Right ventricle myocardium superior (tissue), 1 donor: ENCODE measurements at places on chromosomes 16 and 17. TPM values are rescaled to one million over a fixed set of nuclear protein-coding genes. Genes with fewer than 3 reads are reported as not detected.

- no peak for DNase-seq
Measured at GRCh38 chr17:43891851-43892646, 15.3 kb downstream of the MPP2 start.

- DNase-seq: no peak
Measured at GRCh38 chr16:82322177-82322576, 152.2 kb upstream of the MPHOSPH6 start.

DNA sequence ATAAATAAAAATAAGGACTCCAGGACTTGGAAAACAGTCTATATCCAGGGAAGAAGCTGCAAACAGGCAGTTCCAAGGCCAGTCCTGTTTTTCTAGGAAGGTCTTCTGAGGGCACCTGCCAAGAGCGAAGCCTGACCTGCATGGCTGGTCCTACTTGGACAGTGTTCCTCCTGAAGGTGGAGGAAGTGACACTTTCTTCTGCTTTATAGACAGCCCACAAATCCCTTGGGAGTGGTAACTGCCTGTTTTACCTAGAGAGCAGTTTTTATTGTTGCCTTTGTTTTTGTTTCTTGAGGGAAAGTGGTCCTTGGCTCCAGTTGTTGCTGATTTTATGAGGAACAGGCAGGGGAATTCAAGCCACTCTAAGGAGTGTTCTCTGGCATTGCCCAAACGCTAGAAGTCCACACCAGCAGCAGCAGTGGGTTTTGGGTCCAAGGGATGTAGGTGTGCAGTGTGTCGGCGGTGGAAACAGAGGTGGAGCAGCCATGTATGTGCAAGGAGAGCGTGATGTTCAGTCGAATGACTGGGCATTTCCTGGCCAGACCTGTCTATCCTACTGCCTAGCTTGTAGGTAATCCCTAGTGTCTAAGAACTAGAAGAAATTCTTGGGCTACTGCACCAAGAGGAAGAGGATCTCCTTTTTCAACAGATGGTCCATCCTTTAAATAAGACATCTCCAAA lies 35.3 kb downstream of the LDHD start:
- DNase-seq: no peak

ITGA2B gene
- 0.62 TPM for total RNA-seq

DNA sequence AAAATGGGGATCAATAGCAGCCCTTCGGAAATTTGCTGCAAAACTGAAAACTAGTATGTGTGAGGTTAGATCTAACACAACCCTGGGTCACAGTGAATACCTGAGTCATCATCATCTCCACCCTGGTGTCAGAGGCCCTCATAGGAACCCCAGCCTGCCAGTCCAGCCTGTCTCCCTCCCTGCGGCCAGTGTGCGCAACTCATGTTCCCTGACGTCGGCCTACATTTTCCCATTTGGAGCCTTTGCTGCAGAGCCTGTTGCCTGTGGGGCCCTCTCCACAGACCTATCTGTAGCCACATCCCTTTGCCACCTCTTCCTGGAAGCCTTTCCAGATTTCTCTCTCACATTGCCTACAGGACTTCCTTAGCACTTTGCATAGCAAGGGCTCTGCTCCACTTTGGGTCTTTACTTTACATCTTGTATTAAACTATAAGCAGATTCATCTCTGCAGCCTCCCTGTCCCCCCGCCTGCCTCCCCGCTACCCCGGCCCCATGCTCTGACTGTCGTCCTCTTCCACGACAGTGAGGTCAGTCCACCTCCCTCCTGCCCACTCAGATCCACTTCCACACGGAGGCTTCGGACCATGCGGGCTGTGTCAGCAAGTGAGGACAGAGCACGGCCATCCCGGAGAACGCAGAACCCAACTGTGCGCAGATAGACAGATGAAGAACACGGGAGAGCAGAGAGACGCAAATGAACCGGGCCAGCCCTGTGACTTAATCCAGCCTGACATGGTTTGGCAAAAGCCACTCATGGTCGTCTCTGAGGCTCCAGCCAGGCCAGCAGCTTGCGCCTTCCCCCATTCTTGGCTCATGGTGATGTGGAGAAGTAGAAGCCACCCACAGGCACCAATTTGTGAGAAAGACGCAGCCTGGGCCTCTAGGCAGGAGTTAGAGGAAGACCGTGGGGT lies 31.0 kb downstream of the NGFR start:
- DNase-seq: peak; percentile 74

DNA sequence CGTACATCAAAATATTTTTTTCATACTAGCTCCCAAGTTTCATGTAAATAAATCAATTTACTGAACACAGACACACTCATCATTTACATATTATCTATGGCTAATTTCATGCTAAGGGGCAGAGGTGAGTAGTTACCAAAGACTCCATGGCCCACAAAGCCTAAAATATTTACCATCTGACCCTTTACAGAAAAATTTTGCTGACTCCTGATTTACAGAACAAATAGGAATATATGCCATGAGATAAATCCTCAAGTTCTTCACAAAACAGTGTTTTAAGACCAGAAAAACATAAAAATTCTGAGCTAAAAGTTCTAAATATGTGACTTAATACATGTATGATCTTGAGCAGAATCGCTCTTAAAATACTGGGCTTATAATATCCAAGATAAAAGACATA lies 36.6 kb upstream of the PHLPP2 start:
- DNase-seq: no peak

TEKT1 gene
- total RNA-seq: not detected

DNA sequence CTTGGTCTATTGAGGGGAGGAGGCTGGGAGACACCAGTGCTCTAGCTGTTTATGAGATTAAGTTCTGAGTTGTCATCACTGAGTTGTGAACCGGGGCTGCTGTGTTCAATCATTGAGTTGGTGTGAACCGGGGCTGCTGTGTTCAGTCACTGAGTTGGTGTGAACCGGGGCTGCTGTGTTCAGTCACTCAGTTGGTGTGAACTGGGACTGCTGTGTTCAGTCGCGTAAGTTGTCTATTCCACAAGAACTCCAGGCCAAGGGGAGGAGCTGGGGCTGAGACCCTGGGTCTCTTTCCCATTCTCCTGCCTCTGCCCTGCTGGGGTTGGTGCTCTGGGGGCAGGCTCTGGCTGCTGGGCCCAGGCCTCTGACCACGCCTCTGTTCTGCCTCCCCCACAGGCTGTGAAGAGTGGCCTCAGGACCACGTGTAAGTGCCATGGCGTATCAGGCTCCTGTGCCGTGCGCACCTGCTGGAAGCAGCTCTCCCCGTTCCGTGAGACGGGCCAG lies 24.5 kb downstream of the WNT9B start:
- DNase-seq: no peak

- no peak for DNase-seq
Measured at GRCh38 chr16:61813339-61813738, 222.9 kb downstream of the CDH8 start.

DNA sequence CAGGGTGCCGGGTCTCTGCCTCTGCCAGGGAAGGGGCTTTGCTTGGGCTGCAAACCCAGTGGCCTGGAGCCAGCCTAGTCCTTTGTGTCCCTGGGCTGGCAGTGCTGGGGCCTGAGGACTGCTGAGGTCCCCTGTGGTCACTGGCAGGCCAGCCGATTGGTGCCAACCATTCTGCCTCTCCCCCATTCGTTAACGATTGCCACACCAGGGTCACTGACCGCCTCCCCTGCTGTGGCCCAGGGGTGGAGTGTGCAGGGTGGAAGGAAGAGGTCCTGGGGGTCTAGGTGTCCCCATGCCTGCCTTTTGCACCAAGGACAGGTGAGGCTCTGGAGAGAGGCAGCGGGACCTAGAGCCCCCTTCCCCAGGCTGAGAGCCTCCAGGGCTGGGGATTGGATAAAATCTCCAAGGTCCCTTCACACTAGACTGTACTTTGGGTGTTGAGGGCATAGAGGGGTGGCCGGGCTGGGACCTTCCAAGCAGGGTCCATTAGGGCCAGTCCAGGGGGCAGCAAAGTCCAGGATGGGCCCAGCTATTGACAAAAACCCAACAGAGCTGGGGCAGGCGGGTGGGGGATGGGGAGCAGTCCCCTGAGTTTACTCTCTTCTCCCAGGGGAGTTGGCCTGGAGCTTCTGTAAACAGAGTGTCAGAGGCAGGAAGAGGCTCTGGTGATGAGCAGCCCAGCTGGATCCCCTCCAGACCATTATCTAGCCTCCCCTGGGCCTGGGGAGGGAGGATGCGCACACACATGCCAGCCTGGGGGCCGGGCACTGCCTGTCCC lies 1.1 kb downstream of the VASN start:
- DNase-seq: no peak

GRCh38 chr16:29789775-29790182 lies 772 bp upstream of the KIF22 start:
- DNase-seq: no peak

GPR142 gene
- not detected for total RNA-seq

GRCh38 chr16:907842-908241 lies 62.9 kb downstream of the LMF1 start:
- DNase-seq: peak; percentile 23

DNA sequence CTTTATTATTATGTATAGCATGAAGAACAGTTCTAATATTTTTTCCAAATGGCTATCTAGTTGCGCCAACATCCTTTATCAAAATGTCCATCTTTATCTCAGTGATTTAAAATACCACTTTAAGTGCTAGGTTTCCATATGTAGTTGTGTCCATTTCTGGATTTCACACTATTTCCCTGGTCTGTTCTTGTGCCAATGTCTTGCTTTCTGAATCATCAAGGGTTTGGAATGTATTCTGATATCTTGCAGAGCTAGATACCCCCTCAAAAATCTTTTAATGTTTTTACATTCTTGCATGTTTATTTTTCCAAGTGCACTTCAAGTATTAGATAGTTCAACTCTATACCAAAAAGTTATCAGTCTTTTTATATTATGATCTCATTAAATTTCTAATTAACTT lies 14.3 kb downstream of the MBTD1 start:
- no peak for DNase-seq

- DNase-seq: peak; percentile 48
Measured at GRCh38 chr17:68910251-68910705, 44.9 kb downstream of the ABCA8 start.

DNA sequence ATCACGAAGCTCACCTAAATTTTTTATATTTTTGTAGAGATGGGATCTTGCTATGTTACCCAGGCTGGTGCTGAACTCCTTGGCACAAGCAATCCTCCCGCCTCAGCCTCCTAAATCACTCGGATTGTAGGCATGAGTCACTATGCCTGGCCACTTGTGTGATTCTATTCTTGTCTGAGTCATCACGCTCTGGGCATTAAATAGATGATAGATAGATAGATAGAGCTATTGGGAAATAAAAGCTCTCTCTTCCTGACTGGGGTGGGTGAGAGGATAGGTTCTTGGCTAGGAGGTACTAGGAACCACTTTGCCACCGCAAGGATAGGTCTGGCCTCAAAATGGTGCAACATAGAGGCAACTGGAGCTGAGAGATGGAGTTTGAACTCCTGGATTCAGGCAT lies 21.4 kb upstream of the CACNG3 start:
- DNase-seq: no peak

NEUROD2 gene
- not detected for total RNA-seq

- DNase-seq: no peak
Measured at GRCh38 chr17:59899099-59899498, 6.2 kb downstream of the RPS6KB1 start.

SYNGR3 gene
- 0.32 TPM for total RNA-seq

- no peak for DNase-seq
Measured at GRCh38 chr16:83842291-83842690, 34.5 kb downstream of the HSBP1 start.

GRCh38 chr16:12917653-12918052 lies 16.3 kb downstream of the SHISA9 start:
- no peak for DNase-seq

DNA sequence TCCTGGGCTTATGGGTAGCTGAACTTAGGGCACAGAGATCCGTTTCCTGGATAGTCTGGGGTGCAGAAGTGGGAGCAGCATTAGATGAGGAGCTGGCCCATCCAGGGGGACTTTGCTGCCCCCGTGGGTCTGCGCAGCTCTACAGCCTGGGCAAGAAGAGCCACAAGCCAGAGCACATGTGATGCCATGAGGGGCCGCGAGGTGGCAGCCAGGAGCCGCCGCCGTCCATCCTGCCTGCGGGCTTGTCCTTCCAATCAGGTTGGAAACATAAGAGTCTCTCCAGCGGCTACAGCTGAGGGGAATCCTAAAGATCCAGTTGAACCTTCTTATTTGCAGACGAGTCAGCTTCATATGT lies 21.9 kb downstream of the C1QTNF1 start:
- peak; percentile 85 for DNase-seq

DNA sequence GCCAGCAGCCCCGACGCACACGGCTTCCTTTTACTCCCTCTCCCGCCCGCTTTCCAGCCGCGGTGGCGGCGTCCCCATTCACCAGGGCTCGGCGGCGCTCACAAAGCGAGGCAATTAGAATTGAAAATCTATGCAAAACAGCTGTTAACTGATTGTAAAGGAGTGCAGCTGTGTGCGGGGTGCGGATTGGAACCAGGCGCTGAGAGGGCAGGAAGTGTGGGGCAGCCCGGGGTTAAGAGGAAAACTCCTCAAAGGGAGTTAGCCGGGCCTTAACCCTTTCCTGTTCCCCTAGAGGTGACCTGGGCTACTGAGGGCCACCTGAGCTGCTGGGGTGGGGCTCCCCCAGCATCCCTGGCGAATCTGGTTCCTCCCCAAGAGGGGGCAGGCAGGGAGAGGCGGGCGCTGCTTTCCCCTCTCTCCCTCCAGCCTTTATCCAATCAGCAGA lies 5.8 kb upstream of the GSE1 start:
- DNase-seq: no peak

- DNase-seq: no peak
Measured at GRCh38 chr16:56888806-56889205, 23.8 kb downstream of the SLC12A3 start.

DNA sequence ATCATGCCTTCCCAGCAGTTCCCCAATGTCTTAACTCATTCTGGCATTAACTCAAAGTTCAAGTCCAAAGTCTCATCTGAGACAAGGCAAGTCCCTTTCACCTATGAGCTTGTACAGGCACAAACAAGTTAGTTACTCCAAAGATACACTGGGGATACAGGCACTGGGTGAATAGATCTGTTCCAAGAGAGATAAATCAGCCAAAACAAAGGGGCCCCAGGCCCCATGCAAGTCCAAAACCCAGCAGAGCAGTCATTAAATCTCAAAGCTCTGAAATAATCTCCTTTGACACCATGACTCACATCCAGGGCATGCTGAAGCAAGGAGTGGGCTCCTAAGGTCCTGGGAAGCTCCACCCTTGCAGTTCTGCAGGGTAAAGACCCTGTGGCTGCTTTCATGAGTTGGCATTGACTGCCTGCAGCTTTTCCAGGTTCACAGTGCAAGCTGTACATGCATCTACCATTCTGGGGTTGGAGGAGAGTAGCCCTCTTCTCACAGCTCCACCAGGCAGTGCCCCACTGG lies 332.2 kb upstream of the KIF2B start:
- no peak for DNase-seq

DNA sequence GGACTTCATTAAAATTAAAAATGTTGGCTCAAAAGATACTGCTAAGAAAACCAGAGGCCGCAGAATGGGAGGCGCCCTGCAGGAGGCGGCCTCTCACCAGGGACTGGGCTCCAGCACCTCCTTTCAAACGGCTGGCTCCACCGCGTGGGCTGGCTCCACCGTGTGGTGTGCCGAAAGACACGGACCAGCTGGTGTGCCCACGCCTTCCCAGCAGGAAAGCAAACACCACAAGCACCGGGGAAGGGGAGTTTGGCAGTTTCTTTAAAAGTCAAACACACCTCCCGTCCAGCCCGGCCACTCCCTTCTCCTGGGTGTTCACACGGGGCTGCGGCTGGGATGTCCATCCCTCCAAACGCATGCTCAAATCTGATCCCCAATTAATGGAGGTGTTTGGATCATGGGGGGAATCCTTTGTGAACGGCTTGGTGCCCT lies 13.9 kb downstream of the HAGH start:
- DNase-seq: peak; percentile 85
